ENCODE measurements at places on chromosomes 12 and 14. TPM values are rescaled to one million over a fixed set of nuclear protein-coding genes. Genes with fewer than 3 reads are reported as not detected.

The KRT85 gene
- not detected for total RNA-seq

The FOXA1 gene
- total RNA-seq: 2.9 TPM

The NANOG gene
- total RNA-seq: 0.24 TPM

The LTB4R gene
- 1.4 TPM for total RNA-seq

The RAPGEF3 gene
- 6.0 TPM for total RNA-seq

The UNC79 gene
- total RNA-seq: 2.4 TPM

The PTGDR gene
- 3.9 TPM for total RNA-seq

The CLEC9A gene
- 36.4 TPM for total RNA-seq

GRCh38 chr12:113292091-113292490, 42.8 kb downstream of the SLC8B1 start:
- DNase-seq: no peak

DNA sequence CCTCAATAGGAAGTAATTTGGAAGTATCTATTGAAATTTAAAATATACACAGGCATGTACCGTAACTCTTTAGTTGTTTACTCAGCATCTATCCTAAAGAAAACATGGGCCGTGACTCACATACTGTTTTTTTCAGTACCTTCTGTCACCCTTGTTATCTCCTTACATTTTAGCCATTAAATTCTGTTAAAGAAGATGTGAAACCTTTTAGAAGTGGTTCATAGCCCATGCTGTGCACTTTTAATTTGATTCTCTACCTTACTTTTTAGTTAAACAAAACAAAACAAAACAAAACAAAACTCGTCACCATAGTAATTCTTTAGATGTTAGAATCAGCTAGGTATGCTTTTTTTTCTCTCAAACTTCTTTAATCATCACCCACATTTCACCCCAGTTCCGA, 494.4 kb upstream of the RGS6 start:
- DNase-seq: no peak

DNA sequence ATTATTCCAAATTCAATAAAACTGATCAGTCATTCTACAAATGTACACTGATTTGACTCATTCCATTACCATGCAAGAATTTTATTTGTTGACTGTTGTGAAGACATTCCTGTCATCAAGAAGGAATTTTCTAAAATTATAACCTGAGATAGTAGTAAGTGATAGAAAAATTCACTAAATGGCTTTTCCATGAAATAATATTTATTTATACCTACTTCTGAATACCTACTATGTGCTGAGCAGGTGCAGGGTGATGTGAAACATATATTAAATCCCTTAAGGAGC, 841.7 kb downstream of the NRXN3 start:
- DNase-seq: no peak

DNA sequence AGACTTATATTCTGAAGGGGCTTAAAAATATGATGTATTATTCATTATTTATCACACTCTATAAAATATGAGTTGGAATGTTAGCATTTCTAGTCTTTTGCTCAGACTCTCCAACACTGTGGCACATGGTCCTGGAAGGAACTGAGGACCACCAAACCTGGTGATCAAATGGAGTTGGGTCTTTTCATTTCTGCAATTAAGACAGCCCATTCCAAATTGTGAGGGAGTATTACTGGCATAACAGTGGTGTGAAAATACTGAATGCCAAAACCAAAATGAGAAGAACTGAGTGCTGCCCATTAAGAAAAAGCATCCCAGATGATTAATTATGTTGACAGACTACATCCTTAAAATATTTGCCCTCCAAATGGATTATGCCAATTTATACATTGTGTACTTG, 90.8 kb downstream of the NPAS3 start:
- no peak for DNase-seq

- DNase-seq: no peak
Observed at GRCh38 chr12:124725099-124725498, 138.6 kb downstream of the SCARB1 start.

DNA sequence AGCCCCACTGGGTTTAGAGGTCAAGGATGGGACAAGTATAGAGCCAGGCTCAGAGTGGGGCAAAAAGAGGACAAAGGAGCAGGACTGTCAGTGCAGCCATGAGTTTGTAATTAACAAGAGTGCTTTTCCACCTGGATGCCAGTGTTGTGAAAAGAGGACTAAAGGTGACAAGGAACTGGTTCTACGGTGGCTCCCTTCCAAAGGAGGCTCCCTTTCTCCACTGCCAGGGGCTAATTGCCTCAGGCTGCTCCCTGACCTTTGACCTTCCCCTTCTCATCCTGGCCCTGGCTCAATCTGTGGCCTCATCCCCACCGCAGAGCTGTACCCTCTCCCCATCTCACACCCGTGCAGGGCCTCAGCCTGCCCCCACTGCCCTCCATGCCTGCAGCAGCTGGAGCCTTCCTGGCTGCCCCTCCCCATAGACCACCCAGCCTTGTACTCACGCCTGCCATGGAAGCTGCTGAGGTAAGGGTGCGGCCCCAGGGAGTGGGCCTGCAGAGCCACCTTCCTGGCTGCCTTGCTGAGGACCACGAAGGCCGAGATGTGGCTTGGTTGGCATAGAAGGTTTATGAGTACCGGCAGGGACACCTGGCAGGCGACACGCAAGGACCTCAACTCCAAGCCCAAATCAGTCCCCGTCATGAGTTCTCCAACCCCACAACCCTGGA, 24.8 kb upstream of the FKBP4 start:
- no peak for DNase-seq

DNA sequence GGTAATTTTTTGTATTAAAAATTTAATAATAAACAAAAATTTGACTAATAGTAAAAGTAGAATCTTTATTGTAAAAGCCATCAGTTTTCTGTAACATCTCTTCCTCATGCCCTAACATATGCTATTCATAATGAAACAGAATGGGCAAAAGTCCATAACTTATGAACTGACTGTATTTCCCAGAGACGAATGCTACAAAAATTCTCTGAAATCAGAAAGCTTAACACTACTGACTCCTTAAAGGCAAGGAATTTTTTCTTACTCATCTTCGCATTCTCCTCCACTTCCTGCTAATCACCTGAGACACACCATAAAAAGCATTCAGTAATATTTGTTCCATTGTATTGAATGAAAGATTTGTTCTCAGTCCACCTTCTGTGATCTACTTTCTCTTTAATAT, 17.6 kb downstream of the MON2 start:
- DNase-seq: no peak

GRCh38 chr12:10829994-10830393, 3.8 kb upstream of the TAS2R10 start:
- no peak for DNase-seq

- no peak for DNase-seq
Observed at GRCh38 chr14:31164115-31164514, 43.5 kb downstream of the HECTD1 start.

GRCh38 chr14:28983279-28983678, 216.7 kb downstream of the FOXG1 start:
- no peak for DNase-seq

GRCh38 chr12:57487055-57487596, 742 bp upstream of the MARS1 start:
- DNase-seq: no peak

GRCh38 chr14:66038212-66038611, 448.0 kb upstream of the CCDC196 start:
- DNase-seq: no peak

DNA sequence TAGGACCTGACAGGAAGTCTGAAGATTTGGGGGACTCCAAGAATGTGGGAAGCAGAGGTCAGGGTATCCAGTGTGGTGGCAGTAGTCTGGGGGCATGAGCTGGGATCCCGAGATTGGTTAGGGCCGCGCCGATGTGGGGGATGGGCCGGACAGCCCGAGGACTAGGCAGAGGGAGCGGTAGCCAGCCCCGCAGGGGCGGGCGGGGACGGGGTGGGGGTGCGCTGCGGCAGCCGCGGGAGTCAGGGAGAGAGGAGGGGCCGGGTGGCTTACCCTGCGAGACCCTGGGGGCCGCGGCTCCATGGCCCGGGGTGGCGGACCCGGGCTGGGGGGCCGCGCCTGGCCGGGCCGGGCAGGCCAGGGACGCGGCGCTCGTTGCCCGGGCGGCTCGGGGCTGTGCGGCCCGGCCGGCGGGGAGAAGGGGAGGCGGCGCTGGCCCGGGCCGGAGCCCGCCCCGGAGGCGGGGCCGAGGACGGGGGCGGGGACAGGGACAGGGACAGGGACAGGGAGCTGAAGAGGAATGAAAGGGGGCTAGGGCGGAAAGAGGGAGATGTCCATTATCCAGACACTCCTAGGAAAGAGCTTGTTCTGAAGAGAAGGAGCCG, 5.6 kb downstream of the ZNF385A start:
- DNase-seq: no peak

DNA sequence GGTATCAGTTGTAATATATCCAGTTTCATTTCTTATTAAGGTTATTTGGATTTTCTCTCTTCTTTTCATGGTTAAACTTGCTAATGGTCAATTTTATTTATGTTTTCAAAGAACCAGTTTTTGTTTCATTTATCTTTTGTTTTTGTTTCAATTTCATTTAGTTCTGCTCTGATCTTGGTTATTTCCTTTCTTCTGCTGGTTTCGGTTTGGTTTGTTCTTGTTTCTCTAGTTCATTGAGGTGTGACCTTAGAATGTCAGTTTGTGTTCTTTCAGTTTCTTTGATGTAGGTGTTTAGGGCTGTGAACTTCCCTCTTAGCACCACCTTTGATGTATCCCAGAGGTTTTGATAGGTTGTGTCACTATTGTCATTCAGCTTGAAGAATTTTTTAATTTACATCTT, 145.6 kb upstream of the SLCO1B1 start:
- no peak for DNase-seq

- DNase-seq: peak; percentile 70
Observed at GRCh38 chr14:65019944-65020566, 33.4 kb downstream of the FNTB start.

DNA sequence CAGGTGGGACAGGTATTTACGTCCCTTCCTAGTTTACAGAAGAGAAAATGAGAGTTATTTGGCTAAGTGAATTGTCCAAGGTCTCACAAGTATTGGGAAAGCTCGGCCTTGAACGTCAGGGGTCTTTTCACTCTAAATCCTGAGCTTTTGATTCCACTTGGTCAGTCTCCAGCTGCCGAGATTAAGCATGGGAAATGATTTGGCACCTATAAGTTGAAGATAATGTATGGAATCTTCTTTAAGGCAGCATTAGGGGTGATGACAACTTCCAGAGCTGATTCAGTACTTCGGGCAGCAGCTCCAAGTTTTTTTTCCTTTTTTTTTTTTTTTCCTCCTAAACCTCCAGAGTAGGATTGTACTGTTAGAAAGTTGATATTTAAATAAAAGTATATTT, 722 bp downstream of the FAM234B start:
- peak; percentile 56 for DNase-seq

DNA sequence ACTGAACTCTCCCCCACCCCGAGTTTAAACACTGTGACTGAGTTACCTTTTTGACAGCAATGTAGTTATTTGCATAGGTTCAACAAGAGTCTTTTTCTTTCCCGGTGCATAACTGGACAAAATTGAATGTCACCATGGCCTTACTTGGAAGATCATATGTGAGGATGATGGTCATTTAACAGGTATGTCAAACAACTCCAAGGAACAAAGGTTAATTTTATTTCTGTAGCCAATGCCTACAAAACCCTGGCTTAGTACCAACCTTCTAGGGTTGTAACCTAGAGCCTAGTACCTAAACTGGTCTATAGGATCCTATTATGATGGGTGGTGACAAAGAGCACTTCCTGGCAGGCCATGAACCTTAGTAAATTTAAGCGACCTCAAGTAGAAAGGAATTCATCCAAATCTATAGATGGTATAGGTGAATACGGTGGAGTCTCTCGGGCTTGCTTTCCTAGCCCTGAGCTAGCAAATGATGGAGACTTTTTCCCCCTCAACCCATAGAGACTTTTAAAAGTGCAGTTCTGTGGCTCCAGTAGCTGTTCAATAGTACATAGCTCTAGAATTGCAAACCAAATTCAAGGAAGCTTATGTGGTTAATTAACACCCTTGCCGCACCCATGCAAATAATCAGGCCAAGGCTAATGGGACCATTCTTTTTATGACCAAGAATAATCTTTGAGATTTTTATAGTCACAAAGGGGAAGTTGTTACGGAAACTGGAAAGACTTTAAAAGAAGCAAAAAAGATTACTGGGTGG, 89.0 kb downstream of the SLC38A1 start:
- DNase-seq: no peak

All from umbilical cord (tissue), 2 donors.